NCI-H1105 (cell line): ENCODE measurements at places on chromosomes 5 and 9.

GRCh38 chr9:109906766-109907382 lies 126.9 kb downstream of the PALM2AKAP2 start:
- DNase-seq, result no peak

GRCh38 chr9:6230037-6230780 lies 14.6 kb downstream of the IL33 start:
- DNase-seq, result no peak

- no peak for DNase-seq
Observed at GRCh38 chr5:135440916-135441315, 6.2 kb downstream of the DCANP1 start.

DNA sequence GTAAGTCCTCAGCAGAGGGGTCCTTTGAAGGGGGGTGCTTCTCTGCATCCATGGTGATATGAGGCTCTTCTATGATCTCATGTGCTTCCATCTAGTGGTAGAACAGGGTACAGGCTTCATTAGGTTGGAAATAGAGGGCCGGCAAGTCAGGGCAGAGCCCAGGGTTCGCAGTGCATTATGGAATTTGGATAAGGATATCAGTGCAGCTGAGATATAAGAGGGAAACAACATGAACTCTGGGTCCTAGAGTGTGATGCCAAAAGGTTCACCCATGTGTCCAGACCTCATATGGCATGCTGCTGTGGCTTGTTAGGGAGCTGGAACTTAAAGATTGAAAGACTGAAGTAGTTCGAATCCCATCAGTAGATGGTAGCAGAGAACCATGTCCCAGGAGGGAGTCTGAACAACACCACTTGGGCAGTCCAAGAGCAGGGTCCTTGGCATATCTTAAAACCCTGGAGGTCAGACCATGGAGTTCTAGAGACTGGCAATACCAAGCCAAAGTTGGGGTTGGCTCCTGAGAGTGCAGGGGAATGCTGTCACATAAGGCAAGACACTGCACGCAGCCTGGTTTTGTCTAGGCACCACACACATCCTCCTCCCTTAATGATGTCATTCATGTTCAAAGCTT lies 2.3 kb downstream of the FAM221B start:
- peak; percentile 56 for DNase-seq

GRCh38 chr9:15966471-15966870 lies 413.6 kb downstream of the CCDC171 start:
- no peak for DNase-seq

GRCh38 chr5:67350185-67350584 lies 153.6 kb upstream of the CD180 start:
- DNase-seq, result peak; percentile 13

GRCh38 chr9:129551393-129551973 lies 69.4 kb downstream of the C9orf50 start:
- DNase-seq, result no peak

GRCh38 chr5:175920231-175920811 lies 47.8 kb downstream of the THOC3 start:
- no peak for DNase-seq

GRCh38 chr5:56910210-56910965 lies 992 bp downstream of the SETD9 start:
- DNase-seq, result peak; percentile 19

- no peak for DNase-seq
Observed at GRCh38 chr9:107177857-107178256, 105.2 kb upstream of the RAD23B start.

DNA sequence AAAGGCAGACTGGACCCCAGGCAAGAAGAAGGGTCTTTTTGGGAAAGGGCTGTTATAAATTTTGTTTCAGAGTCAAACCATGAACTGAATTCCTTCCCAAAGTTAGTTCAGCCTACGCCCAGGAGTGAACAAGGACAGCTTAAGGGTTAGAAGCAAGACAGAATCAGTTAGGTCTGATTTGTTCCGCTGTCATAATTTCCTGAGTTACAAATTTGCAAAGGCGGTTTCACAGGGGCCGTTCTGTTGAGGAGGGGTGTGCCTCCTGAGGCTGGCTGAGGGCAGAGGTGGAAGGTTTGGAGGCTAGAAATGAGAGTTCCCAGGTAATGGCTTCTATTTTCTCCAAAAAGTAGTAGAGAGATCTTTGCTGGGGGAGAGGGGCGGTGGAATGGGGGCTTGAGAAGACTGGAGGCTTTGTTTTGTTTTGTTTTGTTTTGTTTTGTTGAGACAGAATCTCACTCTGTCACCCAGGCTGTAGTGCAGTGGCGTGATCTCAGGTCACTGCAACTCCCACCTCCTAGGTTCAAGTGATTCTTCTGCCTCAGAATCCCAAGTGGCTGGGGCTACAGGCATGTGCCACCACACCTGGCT lies 4.1 kb upstream of the CERCAM start:
- DNase-seq, result no peak

- no peak for DNase-seq
Observed at GRCh38 chr5:131996210-131997025, 15.0 kb downstream of the ACSL6 start.

DNA sequence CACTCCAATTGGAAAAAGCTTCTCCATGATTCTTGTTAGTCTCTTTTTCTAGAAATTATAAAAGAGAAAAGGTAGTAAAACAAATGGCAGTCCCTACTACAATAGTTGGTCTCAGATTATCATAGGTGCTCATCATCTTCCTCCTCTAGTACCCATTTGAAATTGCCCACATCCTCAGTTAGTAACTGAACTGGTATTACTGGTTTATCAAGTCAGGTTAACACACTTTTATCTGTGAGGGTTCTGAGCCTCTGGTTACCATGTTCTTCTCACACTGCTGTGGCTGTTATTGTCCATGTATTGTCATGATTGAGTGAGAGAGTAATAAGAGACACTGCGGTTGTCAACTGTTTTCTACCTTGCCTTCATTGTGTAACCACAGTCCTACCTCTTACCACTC lies 901.7 kb downstream of the TLE1 start:
- no peak for DNase-seq

DNA sequence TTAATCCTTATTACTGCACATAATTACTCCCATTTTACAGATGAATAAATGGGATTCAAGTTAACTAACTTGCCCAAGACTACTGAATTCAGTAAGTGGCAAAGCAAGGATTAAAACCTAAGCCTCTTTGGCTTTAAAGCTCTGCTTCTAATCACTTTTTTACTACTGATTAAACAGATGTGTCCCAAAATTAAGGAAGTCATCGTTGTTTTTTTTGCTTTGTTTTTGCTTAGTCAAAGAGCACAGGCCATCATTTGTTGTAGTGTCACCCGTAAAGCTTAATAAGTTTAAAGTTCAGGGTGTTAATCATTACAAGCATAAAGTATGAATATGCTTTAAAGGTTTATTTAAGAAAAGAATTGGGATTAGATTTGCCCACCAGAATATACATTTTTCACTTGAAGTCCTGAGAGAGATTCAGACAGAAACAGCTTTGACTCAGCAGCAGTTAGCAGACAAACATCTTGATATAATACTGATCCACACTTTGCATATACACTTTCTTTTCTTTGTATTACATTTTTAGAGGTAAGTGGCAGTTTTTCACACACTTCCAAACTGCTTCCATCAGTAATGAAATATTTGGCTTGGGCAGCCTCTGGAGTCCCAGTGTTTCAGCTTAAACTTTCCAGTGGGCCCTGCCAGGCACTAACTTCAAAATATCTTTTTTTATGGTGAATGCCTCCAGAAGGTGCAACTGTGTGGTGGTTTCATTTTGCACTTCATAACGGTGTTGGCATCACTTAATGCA lies 52.7 kb downstream of the PIK3R1 start:
- DNase-seq, result no peak

DNA sequence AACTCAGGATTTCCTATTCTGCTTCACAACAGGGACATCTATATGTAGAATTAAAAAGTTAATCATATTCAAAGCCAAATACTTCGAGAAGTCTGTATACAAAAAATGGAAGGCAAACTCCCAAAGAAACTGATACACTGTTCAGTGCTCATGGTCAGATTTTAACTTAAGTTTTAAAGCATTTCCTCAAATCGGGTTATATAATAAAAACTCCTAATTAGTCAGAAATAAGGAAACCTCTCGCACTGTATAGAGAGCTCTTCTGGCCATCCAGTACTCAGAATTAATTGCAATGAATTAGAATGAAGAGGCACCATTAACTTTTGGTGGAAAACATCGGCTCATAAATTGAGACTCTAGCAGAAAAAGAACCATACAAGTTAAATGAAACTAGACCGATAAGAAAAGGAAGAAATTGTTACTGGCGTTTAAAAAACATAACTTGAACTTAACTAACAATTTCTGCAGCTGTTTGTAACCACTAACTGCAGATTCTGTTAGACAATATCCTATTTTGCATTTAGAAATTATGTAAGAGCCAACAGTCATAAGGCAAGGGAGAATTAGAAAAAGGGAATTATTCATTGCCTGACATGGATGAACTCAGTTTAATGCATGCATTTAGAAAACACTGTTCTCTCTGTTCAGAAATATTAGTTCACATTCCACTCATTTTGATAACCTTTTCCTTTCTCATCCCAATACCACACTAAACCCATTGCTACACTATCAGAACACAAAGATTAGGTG lies 96.6 kb downstream of the FNBP1 start:
- DNase-seq, result no peak

- no peak for DNase-seq
Observed at GRCh38 chr5:13346401-13346800, 598.1 kb downstream of the DNAH5 start.

GRCh38 chr9:131227959-131228460 lies 48.3 kb downstream of the FAM78A start:
- no peak for DNase-seq

GRCh38 chr5:34918025-34918424 lies 2.5 kb downstream of the BRIX1 start:
- DNase-seq, result no peak

GRCh38 chr5:140513124-140513523 lies 34.3 kb upstream of the EIF4EBP3 start:
- no peak for DNase-seq

DNA sequence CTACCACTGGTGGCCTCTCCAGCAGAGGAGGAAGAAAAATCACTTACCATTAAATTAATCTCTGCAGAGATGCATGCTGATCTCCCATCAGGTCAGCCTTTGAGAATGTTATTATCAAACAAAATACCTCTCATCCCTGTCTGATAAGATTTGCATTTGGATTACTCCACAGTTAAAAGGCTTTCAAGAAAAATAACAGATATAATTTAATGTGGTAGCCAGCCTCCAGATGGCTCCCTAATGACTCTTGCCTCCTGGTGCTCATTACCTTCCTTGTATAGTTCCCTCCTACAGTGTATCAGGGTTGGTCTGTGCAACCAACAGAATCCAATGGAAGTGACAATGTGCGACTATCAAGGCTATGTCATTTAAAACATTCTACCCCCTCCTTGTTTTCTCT lies 63.6 kb upstream of the TNPO1 start:
- DNase-seq, result no peak

- DNase-seq, result no peak
Observed at GRCh38 chr9:104948277-104948676, 20.3 kb upstream of the ABCA1 start.
